Renal cortical epithelial cell (primary cell): ENCODE measurements at places on chromosomes 11 and 22. TPM values are rescaled to one million over a fixed set of nuclear protein-coding genes. Genes with fewer than 3 reads are reported as not detected.

The FAM227A gene
- total RNA-seq: 5.4 and 8.9 TPM in 2 replicates

The C11orf86 gene
- total RNA-seq: not detected in 2 replicates

The SGSM1 gene
- not detected in 2 replicates for total RNA-seq

The SYCE3 gene
- not detected in 2 replicates for total RNA-seq

The APOL5 gene
- total RNA-seq: not detected in 2 replicates

The TRIM29 gene
- 0.69 and 2.4 TPM in 2 replicates for total RNA-seq

The OR6Q1 gene
- total RNA-seq: not detected in 2 replicates

The MAP6 gene
- total RNA-seq: 0.35 and 3.2 TPM in 2 replicates

The TRIM48 gene
- not detected in 2 replicates for total RNA-seq

DNA sequence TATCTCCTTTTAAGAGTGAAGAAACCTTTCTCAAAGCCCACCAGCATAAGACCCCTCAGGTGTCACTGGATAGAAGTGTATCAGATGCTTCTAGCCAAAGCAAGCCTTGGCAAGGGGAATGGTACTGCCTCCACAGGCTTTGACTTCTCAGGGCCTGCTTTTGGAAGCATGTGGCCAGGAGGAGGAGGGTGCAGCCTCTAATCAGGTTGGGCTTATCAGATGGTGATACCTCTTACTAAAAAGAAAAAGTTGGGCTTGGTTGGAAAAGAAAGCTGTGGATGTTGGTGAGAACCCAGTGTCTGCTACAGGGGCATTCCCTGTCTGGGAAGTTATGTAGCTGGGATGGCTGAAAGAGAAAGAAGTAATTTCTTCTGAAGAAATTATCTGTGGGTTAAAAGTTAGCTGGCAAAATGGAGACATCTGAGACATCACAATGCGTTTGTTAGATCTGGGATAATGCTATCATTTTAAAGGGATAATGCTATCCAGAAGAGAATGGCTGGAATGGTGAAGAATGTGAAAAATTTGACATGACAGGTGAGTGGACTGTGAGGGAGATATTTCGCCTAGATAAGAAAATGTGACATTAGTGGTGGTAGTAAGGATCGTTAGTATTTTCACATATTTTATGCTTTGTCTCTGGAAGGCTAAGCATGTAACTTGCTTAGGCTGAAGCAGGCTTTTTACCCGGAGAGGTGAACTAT, 7.2 kb downstream of the APLP2 start:
- no peak for DNase-seq

DNA sequence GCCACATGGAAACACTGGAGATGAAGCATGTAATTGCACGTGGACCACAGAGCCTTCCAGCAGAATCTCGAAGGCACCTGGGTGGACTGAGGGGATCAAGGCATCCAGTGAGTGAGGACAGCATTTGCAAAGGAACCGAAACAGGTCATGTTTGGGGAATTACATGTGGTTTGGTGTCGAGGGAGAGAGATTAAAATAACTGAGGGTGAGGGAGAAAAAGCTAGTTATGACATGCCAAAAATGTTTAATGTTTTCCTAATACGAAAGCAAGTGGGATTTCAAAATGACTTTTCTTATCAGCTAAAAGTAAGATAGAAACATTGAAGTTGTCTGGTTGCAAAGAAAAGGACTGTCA, 157.1 kb downstream of the BLID start:
- DNase-seq: no peak

DNA sequence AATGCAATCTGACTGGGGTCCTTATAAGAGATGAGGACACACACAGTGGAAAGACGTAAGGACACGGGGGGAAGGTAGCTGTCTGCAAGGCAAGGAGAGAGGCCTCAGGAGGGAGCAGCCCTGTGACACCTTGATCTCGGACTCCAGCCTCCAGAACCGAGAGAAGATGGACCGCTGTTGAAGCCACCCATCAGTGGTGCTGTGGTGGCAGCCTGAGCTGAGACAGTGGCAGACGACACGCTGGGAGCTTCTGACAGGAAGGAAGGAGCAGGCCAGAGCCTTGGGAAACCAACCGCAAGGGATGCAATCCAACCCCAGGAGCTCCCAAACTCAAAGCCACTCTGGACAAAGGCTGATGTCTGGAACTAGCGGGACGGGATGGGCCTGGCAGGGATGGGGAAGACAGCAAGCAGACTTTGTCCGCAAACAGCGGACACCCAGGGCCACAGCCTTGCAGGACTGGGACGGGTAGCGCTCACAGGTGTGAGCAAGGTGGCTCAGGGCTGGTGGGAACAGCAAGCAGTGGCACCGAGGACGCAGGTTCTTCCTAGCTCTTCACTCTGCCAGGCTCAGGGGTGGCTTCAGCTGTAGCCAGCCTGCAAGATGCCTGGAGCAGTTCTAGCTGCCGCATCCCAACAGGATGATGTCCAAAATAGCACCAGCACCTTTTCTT, 10.9 kb downstream of the LTO1 start:
- no peak for DNase-seq

DNA sequence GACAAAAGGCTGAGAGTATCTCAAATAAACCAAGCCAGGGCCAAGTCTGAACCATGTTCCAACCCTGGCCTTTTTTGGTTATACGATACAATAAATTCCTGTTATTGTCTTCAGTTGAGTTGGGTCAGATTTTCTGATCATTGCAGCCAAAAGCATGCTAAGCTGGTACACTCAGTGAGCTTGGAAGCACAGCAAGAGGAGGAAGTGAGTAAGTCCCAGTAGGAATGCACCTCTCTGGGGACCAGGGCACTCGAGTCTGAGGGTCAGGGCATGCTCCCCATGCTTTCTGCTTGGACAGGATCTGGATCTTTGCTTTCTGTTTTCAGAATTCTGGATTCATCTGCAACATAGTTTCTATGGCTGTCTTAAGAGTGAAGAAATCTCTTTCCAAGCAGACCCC, 73.1 kb downstream of the TMPRSS5 start:
- no peak for DNase-seq

GRCh38 chr11:66219846-66220565, 48.4 kb upstream of the RAB1B start:
- DNase-seq: no peak

DNA sequence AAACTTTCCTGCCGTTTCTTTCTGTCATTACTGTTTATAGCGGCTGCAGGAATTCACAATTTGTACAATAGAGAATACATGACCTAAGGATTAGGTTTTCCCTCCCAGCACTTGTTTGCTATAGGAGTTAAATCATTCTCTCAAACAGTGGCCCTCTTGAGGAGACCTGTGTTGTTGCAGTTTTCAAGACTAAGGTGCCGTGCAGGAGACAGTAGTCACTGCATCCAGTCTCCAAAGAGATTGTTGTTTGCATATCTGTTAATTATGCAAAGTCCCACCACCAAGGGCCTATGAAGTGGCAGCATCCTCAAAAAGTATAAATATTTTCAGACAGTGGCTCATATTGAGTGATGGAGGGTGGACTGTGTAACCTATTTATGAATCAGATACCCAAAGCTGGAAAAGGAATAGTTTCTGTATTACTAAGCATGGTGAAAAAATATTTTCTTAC, 2.3 kb downstream of the PRSS23 start:
- DNase-seq: peak; percentile 70

- DNase-seq: peak; percentile 35
Measured at GRCh38 chr11:65452806-65453490, 30.4 kb downstream of the NEAT1 start.

- DNase-seq: peak; percentile 61
Measured at GRCh38 chr11:67507242-67507863, 609 bp downstream of the CDK2AP2 start.

- DNase-seq: no peak
Measured at GRCh38 chr11:23543651-23544222, 683.5 kb upstream of the CCDC179 start.

GRCh38 chr11:69968396-69969347, 109.4 kb upstream of the ANO1 start:
- DNase-seq: no peak

GRCh38 chr22:49013707-49014106, 814.0 kb downstream of the BRD1 start:
- no peak for DNase-seq

- DNase-seq: peak; percentile 94
Measured at GRCh38 chr11:62787005-62787759, at the start of gene TMEM179B. Gene TMEM179B (plus strand): TSS chr11:62787402. CDS start chr11:62787432, 30 bp downstream.

- DNase-seq: no peak
Measured at GRCh38 chr11:113998574-113998973, 23.7 kb downstream of the HTR3A start.

DNA sequence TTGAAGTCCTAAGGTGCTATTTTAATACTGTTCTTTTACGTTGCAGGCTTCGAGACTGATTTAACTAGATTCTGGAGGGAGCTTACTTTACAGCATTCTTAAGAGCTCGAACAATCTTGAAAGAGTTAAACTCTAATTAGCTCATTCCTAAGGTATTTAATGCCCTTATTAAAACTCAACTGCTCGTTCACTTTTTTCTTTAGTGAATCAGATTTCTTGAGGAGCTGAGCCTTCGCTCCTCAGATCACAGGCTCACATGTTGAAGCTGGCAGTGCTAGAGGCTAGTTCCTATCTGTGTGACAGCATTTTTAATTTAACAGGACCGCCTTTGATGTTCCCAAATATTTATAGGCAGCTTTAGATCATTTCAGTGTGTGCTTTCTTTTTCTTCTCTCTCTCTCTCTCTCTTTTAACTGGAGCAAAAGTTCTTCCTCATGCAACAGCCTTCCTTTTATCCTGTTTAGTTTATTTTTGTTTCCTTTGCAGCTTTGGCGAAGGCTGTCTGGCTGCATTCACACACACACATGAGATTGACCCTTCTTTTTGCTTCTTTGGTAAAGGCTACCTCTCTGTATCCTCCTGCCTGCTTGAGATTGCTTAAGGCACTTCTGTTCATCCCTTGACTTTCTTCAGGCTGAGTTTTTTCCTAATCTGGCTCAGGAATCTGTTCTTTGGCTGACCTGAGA, 21.0 kb downstream of the ZNRF3 start:
- DNase-seq: peak; percentile 77

GRCh38 chr22:46352691-46353386, 17.3 kb downstream of the TRMU start:
- DNase-seq: peak; percentile 73

- no peak for DNase-seq
Measured at GRCh38 chr22:27146866-27147633, 489.7 kb downstream of the MIAT start.

GRCh38 chr11:78886616-78887015, 312.0 kb upstream of the NARS2 start:
- DNase-seq: no peak

- no peak for DNase-seq
Measured at GRCh38 chr11:125069796-125070195, 6.7 kb downstream of the SLC37A2 start.

DNA sequence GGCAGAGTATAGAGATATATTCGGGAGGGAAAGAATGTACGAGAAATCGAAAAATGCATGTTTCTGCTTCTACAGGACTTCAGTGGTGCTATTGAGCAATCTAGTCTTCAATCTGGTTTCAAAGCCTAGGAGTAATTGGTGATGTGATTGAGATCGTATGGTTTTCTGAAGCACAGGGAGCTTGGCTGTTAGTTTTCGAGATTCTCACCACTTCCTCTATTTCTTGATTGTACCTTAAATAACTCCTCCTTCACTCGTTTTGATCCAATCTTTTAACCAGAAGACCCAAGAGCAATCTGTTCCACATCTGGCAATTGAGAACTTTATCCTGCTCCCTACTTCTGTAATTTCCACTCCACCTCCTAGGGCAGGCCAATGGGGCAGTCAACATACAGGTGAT, 518 bp downstream of the CCDC179 start:
- no peak for DNase-seq

- peak; percentile 61 for DNase-seq
Measured at GRCh38 chr11:66880496-66881450, 23.9 kb downstream of the LRFN4 start.

GRCh38 chr22:43446916-43447315, 35.1 kb downstream of the MPPED1 start:
- no peak for DNase-seq

GRCh38 chr11:73344191-73344607, 32.0 kb upstream of the RELT start:
- DNase-seq: no peak

DNA sequence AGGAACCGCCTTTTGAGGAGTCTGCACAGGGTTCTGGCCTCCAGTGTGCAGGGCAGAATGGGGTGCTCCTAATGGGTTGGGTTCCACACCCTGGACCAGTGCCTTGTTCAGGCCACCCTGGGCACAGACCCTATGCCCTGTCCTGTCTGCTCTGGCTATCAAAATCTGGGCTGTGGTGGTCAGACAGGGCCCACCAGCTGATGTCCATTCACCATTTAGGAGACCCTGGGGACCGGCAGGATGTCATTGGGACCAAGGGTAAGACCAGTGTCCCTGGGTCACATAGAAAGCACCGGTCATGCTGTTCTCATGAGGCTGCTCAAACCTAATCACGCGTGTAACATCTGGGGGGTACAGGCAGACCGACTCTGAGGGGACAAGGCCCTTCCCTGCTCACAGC, 37.3 kb downstream of the PARVG start:
- DNase-seq: no peak

DNA sequence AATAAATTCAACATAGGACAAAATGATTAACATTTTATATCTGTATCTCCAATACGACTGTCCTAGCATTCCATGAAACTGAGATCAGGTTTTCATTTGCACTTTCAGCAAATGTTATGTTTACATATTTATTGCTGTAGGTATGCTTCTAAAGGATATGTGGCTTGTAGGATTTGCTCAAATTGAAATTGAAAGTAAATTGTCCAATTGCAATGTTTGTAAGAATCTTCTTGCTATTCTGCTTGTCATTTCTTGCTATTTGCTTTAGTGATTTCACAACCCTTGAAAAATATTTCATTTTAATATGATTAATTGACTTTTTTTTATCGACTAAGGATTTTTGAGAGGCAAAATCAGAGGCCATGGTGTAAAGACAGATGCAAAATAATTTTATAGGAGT, 904.2 kb upstream of the RAG2 start:
- no peak for DNase-seq

- no peak for DNase-seq
Measured at GRCh38 chr11:26767060-26767459, 45.2 kb upstream of the SLC5A12 start.

DNA sequence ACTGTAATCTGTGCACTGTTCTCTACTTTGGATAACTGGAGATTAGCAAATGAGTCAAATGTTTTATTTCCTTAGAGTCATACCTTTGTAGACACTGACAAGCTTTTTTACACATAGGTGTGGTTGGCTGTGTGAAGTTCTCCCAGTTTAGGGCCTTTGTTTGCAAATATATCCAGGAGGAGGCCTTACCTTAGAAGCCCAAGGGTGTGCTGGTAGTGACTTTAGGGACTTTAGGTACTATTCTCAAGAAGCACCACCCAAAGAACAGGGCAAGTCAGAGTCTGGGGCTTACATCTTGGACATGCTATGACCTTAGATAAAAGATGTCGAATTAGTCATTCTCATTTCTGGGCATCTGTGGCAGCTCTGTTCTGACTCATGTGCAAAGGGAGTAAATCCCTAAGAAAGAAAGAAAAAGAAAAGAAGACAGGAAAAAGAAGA, 4.8 kb upstream of the FAR1 start:
- DNase-seq: peak; percentile 29
